IPS DF 6.9 (cell line): ENCODE measurements at places on chromosomes 7 and 10.

- no peak overlapping the region for H3K4me3 ChIP-seq
- no peaks in the 10 kb centered on the region for H3K27me3 ChIP-seq
- peaks cover 2% of the 10 kb centered on the region; the same call in 1 of the 2 replicates for H3K4me1 ChIP-seq
- H3K36me3 ChIP-seq, result no peaks in the 10 kb centered on the region
- DNase-seq, result no peak
Observed at GRCh38 chr7:4249241-4249640, 432.9 kb upstream of the FOXK1 start.

- no peaks in the 10 kb centered on the region for H3K27me3 ChIP-seq
- no peaks in the 10 kb centered on the region for H3K4me1 ChIP-seq
- no peaks in the 10 kb centered on the region for H3K36me3 ChIP-seq
- no peak for DNase-seq
Observed at GRCh38 chr7:64934478-64934877, 31.4 kb downstream of the ZNF273 start.

DNA sequence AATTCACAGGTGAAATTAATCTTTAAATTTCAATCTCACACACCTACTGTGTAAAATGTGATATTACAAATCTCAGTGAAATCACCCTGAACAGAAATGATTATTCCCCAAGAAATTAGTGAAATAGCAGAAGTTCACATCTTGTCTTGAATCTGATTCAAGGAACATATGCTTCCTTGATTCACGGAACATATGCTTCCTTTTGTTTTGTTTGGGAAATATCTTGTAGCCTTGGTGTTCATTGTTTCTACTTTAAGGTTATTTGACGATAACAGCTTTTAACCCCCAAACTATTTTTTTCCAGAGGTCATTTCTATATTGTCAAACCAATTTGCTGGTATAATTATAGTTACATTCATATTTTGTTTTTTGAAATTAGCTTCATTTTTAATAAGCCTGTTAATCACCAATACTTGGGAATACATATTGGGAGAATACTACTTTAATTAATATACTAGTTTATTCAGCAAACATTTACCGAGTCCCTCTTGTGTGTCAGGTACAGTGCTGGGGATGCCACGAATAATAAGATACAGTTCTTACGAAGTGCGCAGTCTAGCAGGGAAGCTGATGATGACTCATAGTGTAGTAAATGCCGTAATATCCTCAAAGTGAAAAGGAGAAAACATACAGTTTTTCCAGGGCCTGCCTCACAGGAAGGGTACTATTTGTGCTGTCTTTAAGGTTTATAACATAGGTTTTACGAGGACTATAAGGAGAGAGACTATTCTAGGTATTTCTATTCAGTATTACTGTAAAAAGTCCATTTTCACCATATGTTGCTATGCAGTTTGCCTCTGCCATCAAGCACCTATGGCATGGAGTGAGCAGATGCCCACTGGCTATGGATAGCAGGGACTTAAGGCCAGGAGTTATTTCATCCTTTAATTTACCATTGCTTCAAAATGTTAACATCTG, 32.5 kb downstream of the PRKAR2B start:
- H3K27me3 ChIP-seq, result no peaks in the 10 kb centered on the region
- 0 out of 2 replicates have a peak, but pooled peaks cover 1% of the 10 kb centered on the region for H3K4me1 ChIP-seq
- DNase-seq, result no peak

GRCh38 chr10:98292971-98293370, 25.0 kb upstream of the LOXL4 start:
- no peak for DNase-seq
- no peaks in the 10 kb centered on the region for H3K27me3 ChIP-seq
- no peak overlapping the region for H3K4me3 ChIP-seq

DNA sequence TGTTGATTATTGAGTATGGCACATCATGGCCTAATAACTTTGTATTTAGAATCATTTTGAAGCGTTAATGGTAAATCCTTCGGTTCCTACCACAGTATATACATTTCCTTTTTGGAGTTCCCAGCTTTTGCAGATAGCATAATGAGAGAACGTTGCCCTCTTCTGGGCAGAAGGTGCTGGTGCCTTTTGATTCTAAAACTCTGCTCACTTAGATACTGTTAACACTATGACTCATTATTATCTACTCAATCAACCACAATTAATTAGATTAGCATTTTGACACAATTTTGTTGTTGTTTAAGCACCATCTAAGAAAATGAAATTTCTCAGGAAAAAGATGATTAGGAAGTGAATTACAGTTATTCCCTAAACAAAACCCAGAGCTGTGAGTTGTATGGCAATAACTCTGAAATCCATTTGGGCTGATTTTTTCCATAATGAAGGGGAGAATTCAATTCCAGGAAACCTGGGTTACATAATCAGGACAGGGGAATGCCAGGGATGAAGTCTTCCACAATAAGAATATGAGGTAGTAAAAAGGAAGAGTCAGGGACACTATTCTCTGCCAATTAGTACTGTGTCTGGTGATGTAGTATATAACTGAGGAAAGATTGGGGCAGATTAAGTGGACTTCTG, 11.5 kb upstream of the DLD start:
- H3K4me1 ChIP-seq, result no peaks in the 10 kb centered on the region
- DNase-seq, result no peak
- H3K4me3 ChIP-seq, result no peak overlapping the region
- no peak overlapping the region for H3K27ac ChIP-seq

DNA sequence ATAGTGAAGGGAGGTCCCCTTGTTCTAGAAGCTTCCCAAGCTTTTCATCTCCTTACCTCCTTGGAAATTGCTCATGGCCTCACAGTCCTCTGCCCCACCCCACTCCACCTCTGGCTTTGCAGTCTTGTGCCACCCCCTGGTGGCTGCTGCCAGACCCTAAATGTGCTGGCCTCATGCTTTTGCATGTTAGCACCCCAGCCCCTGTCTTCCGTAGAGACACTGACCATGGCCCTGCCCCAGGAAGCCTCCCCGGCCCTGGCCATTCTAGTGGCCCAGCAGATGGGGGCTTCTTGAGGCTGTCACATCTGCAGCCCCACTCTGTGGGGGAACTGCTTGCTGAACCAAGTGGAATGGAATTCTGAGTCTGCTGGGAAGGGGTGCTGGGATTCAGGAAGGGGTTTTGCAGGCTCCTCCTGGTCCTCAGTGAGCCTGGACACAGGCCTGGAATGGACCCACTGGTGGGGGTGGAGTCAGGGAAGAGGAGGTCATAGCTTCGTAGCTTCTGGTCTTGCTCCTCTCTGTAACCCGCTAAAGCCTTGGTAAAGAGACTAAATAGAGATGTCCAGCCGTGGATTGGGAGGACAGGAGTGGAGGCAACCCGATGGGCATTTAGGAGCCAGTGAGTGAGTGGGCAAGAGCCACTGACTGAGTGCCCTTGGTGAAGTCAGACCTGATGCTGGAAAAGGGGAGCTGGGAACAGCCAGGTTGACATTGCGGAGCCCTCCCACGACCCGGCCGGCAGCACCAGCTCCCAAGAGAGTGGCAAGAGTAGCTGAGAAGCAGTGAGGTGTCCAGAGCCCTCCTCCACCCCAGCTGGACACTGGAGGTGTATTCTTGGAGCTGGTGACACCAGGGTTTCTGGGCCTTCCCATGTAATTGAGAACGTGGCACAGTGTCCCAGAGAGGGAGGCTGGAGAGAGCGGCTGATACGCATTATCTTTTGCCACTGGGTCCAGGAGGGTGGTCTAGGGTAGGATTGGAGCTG, 20.9 kb downstream of the RAMP3 start:
- no peak overlapping the region for H3K4me3 ChIP-seq
- no peaks in the 10 kb centered on the region for H3K27me3 ChIP-seq
- no peaks in the 10 kb centered on the region for H3K36me3 ChIP-seq
- H3K4me1 ChIP-seq, result no peaks in the 10 kb centered on the region; the same call in 1 of the 2 replicates
- H3K27ac ChIP-seq, result no peak overlapping the region

DNA sequence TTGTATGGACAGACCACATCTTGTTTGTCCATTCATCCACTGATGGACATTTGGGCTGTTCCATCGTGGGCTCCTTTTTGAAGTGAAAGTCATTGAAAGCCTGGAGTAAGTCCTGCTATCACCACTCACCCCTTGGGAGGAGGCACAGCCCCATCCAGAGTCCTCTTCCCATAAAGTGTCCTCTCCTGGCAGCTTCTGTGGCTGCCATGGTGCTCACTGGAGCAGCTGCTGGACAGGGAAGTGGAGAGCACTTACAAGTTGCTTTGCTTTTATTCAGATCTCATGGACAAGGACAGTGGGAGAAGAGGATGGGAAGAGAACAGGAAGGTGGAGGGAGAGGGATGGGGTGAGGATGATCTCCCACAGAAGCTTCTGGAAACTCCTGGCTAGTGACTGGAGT, 18.5 kb upstream of the EIF5AL1 start:
- H3K27me3 ChIP-seq, result no peaks in the 10 kb centered on the region
- no peaks in the 10 kb centered on the region for H3K36me3 ChIP-seq
- no peak overlapping the region for H3K27ac ChIP-seq
- H3K4me3 ChIP-seq, result no peak overlapping the region
- no peak for DNase-seq

DNA sequence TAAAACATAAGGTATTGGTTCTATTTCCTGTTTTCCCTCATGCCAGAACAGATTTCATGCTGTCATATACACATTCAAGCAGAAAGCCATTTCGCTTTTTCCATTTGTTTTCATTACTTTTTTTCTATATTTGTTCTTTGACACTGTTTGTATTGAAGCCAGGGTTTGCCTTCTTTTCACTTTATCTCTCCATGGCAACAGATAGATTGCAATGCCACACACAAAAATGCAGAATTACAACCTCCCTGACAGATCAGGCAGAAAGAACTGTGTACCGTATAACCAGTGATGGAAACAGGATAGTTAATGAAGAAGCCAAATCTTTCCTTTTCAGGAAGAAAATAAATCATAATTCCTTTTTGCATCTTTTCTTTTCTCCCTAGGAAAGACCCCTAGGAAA, 103.0 kb upstream of the PCGF5 start:
- H3K4me1 ChIP-seq, result no peaks in the 10 kb centered on the region
- no peak for DNase-seq
- no peak overlapping the region for H3K4me3 ChIP-seq
- no peak overlapping the region for H3K27ac ChIP-seq

- DNase-seq, result no peak
- H3K27me3 ChIP-seq, result no peaks in the 10 kb centered on the region
- H3K4me3 ChIP-seq, result no peak overlapping the region
- peaks cover 2% of the 10 kb centered on the region; the same call in 1 of the 2 replicates for H3K4me1 ChIP-seq
- H3K27ac ChIP-seq, result no peak overlapping the region
- H3K36me3 ChIP-seq, result no peaks in the 10 kb centered on the region
Observed at GRCh38 chr10:105189463-105189800, 548.3 kb downstream of the SORCS3 start.

GRCh38 chr7:76358481-76359110, at the start of gene YWHAG:
Gene YWHAG, minus strand, starts transcription at chr7:76358991. Its CDS starts 183 bp downstream, at chr7:76358808.
- peak within 1 kb of the TSS; percentile 94 for H3K4me3 ChIP-seq
- H3K27ac ChIP-seq, result no peak within 1 kb of the TSS
- H3K27me3 ChIP-seq, result no peaks in the 10 kb centered on the region
- H3K36me3 ChIP-seq, result peaks cover 2% of the 10 kb centered on the region; the same call in 1 of the 2 replicates

DNA sequence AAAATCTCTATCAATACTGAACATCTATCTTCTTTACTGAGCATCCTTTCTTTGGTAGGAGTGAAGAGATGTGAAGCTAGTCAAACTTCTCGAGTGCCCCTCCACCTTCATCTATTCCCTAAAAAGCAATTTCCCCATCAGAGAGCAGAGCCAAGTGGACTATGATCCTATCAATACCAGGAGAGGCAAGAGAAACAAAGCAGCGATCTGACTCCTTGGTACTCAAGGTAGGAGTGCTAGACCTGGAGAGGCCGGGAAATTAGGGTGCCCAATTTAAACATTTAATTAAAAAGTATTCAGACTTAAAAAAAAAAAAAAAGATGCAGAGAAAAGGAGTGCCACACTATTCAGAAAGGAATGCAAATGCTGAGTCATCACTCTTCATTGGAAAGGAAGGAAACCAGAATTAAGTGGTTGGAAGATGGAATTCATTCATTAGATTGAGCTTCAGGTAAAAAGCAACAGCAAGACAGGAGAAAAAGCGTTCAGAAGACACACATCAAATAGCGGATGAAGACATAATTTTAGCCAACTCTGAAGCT, 1.6 kb downstream of the TIAL1 start:
- no peak overlapping the region for H3K27ac ChIP-seq
- no peaks in the 10 kb centered on the region for H3K36me3 ChIP-seq
- H3K27me3 ChIP-seq, result no peaks in the 10 kb centered on the region

GRCh38 chr10:525565-526315, 163.7 kb downstream of the DIP2C start:
- no peaks in the 10 kb centered on the region for H3K27me3 ChIP-seq
- no peak for DNase-seq
- no peaks in the 10 kb centered on the region; the same call in 1 of the 2 replicates for H3K36me3 ChIP-seq
- no peak overlapping the region for H3K4me3 ChIP-seq

DNA sequence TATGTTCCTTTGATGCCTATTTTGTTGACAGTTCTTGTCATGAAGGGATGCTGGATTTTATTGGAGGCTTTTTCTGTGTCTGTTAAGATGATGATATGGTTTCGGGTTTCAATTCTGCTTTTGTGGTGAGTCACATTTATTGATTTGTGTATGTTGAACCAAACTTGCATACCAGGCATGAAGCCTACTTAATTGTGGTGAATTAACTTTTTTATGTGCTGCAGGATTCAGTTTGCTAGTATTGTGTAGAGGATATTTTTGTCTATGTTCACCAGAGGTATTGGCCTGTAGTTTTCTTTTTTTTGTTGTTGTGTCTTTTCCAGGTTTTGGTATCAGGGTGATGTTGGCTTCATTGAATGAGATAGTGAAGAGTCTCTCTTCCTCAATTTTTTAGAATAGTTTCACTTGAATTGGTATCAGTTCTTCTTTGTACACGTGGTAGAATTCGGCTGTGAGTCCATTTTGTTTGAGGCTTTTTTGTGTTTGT, 345.9 kb downstream of the KIF20B start:
- no peaks in the 10 kb centered on the region for H3K36me3 ChIP-seq
- H3K4me3 ChIP-seq, result no peak overlapping the region
- H3K4me1 ChIP-seq, result no peaks in the 10 kb centered on the region; the same call in 1 of the 2 replicates
- H3K27me3 ChIP-seq, result no peaks in the 10 kb centered on the region
- no peak for DNase-seq

GRCh38 chr7:72336632-72337389, 75.3 kb downstream of the CALN1 start:
- no peaks in the 10 kb centered on the region; the same call in 1 of the 2 replicates for H3K27me3 ChIP-seq
- no peaks in the 10 kb centered on the region for H3K36me3 ChIP-seq
- DNase-seq, result no peak
- no peaks in the 10 kb centered on the region; the same call in 1 of the 2 replicates for H3K4me1 ChIP-seq

GRCh38 chr7:106865130-106866041, at the start of gene PIK3CG:
Gene PIK3CG, plus strand, starts transcription at chr7:106865282. Its CDS starts 2,280 bp downstream, at chr7:106867562.
- no peak for DNase-seq
- H3K27me3 ChIP-seq, result no peaks in the 10 kb centered on the region
- no peaks in the 10 kb centered on the region; the same call in 1 of the 2 replicates for H3K36me3 ChIP-seq
- no peak within 1 kb of the TSS for H3K27ac ChIP-seq

DNA sequence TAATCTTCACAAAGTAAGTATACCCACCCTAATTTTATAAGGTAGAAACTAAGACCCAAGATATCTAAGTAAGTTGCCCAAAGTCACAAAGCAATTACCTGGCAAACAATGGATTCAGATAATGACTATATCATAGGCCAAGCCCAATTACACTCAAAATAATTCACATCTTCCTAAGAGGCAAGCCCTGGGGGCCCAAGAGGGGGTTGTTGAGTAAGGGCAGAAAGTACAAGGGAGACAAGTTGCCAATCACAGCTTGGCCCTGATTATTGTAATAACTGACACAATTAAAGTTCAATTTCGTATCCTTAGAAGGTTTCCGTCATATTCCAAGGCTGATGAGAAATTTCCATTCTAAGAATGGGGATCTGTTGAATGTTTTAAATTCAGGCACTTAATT, 91.4 kb downstream of the NPSR1 start:
- no peak overlapping the region for H3K4me3 ChIP-seq
- H3K27ac ChIP-seq, result no peak overlapping the region
- H3K36me3 ChIP-seq, result no peaks in the 10 kb centered on the region
- no peaks in the 10 kb centered on the region for H3K27me3 ChIP-seq

GRCh38 chr7:47186316-47186715, 395.6 kb downstream of the TNS3 start:
- DNase-seq, result no peak
- no peaks in the 10 kb centered on the region for H3K36me3 ChIP-seq
- H3K27ac ChIP-seq, result no peak overlapping the region
- H3K27me3 ChIP-seq, result no peaks in the 10 kb centered on the region
- H3K4me3 ChIP-seq, result no peak overlapping the region
